ENCODE measurements at places on chromosomes 11 and 22.

DNA sequence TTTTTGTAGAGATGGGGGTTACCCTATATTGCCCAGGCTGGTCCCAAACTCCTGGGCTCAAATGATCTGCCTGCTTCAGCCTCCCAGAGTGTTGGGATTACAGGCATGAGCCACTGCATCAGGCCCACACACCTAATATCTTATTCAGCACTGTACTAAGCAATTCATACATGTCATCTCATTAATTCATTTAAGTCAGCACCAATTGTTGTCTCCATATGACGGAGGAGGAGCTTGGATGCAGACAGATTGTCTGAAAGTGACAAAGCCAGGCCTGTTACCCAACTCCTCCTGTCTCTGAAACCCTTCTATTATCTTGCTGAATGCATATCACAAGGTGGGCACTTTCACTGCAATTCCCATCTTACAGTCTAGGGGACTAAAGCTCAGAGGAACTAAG is 57.5 kb upstream of the ALX4 start:
- no peak for DNase-seq

DNA sequence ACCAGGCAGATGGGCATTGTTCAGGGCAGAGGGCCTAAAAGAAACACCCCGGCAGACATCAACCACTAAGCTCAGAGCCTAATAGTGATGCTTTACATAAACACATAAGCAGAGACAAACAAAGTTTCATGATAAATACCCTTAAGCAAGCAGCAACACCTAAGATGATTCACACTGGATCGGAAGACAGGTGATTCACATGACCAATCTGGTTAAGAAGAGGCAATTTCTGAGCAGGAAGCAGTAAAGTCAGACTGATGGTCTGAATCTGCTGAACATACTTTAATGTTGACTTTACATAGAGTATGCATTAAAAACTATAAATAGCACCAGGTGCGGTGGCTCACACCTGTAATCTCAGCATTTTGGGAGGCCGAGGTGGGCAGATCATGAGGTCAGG is 56.1 kb downstream of the SYN3 start:
- DNase-seq = no peak

DNA sequence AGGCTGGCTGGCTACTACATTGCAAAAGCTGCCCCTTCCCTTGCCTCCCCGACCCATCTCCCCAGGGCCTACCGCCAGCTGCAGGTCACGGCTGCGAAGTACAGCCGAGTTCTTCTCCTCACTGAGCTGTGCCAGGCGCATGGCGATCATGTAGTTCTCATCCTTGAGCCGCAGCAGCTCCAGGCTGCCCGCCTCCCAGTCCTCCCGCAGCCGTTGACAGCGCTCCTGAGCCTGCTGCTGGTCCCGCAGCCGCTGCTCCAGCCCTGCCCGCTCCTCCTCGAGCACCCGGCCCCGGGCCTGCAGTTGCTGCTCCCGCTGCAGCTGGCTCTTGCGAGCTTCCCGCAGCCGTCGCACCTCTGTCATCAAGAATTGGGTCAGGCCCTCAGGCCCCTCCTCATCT is 3.3 kb downstream of the CARD10 start:
- no peak for DNase-seq

DNA sequence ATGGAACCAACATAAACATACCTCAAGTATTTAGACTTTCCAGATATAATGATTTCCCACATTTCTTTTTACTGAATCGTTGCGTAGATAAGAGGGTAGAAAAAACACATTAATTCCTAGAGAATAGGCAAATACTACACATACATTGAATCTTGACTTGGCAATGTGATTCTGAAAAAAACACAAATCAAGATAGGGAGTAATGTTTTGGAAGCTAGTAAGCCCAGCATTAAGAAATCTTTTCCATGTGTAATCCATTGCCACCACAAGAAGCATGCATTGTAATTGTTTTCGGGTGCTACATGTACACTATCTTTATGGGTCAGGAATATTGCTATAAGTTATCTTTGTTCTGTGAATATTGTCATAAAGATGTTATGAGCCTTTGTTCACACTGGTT is 269.8 kb upstream of the PDGFD start:
- DNase-seq = no peak

- DNase-seq = no peak
Observed at GRCh38 chr11:41498726-41499125, 39.3 kb upstream of the LRRC4C start.

- DNase-seq = no peak
Observed at GRCh38 chr11:116503216-116504160, 269.3 kb downstream of the BUD13 start.

DNA sequence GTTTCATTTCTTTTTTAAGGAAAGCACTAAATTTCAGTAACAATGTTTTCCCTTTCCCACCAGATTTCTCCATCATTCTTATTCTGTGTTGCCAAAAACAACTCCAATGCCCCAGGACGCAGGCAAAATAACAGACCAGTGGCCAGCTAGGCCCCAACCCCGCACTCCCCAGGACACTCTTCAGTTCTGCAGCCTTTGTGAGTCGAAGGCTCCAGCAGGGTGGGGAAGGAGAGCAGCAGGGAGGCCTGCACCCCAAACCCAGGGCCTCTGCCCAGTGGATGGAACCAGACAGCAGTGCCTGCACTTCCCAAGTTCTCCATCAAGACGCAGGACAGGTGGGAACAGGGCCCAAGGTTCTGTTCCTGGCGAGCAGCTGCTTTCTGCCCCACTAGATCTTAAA is 34.4 kb downstream of the PPP2R1B start:
- no peak for DNase-seq

- DNase-seq = no peak
Observed at GRCh38 chr11:105241136-105241535, 101.6 kb upstream of the CARD18 start.

- no peak for DNase-seq
Observed at GRCh38 chr22:20080445-20080775, 369 bp downstream of the DGCR8 start.

DNA sequence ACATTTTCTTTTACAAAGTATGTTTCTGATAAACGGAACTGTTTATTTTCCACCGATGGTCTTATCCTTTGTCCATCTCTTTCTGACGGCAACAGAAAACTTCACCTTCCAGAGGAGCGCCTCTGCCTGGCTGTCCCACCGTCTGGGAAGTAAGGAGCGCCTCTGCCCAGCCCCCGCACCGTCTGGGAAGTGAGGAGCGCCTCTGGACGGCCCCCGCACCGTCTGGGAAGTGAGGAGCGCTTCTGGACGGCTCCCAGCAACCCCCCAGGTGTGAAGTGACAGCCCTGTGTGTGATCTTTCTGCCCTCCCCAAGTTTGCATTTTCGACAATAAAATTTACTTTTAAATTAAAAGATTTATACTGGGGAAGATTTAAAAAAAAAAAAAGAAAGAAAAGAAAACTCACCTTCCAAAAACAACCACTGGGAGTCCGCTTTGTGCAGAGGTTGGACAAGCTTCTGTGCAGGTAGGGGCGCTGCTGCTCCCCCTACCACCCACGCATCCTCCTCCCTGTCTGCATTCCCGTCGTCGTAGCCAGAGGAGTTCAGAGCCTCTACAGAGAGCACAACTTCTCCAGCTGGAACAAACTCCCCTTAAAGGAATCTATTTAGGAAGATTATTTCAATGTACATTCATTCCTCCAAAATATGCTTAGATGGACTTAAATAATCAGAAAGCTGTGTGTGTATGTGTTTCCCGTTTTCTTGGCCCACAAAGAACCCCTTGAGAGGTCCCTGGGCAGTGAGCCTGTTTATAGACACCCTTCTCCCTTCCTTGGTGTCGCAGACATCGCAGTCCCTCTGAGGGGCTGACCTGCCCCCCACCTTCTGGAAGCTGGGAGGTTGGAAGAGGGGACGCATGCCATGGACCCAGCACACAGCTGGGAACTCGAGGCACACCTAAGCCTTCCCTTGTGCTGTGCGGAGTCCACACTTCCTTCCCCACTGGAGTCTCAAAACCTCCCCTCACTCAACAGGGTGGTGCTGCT is 849 bp upstream of the APOBEC3B start:
- no peak for DNase-seq

- no peak for DNase-seq
Observed at GRCh38 chr11:73551677-73552076, 46.2 kb downstream of the FAM168A start.

- no peak for DNase-seq
Observed at GRCh38 chr11:114398303-114398920, 1.9 kb downstream of the C11orf71 start.

DNA sequence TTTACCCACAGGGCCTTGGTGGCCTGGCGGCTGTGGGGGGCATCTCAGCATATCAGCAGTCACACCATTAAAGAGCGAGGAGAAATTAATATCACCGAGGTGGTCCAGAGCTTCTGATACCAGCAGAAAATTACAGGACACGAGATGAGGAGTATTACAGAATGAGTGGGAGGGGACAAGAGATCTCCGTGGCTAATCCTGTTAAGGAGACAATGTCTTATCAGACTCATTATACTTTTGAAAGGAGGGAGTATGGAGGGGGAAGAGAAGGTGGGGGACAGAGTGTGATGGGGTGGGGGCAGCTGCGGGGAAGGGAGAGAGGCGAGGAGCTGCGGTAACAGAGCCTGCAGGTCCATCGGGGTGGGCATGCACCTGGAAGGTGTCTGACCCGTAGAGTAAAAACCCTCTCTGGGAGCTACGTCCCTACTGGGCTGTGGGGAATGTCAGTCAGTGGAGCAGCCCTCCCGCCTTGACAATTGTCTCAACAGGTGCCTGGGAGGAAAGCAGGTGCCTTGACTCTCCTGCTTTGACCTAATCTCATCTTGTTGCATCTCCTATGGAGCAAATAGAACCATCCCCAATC is 224.2 kb downstream of the CEP164 start:
- DNase-seq = no peak

DNA sequence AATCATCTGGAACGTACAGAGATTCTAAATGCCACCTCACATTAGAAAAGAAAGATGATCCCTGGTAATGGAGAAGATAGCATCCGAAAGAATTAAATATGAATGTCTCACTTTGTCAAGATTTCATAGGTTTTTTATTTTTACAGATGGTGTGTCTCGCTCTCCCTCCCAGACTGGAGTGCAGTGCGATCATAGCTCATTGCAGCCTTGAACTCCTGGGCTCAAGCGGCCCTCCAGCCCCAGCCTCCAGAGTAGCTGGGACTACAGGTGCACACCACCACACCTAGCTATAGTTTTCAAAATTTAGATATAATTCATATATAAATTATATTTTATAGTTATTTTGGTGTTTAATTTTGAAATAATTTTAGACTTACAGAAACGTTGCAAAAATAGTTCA is 16.7 kb upstream of the SMTN start:
- DNase-seq = no peak

GRCh38 chr22:43848366-43849171 is 13.7 kb downstream of the SULT4A1 start:
- DNase-seq = no peak

DNA sequence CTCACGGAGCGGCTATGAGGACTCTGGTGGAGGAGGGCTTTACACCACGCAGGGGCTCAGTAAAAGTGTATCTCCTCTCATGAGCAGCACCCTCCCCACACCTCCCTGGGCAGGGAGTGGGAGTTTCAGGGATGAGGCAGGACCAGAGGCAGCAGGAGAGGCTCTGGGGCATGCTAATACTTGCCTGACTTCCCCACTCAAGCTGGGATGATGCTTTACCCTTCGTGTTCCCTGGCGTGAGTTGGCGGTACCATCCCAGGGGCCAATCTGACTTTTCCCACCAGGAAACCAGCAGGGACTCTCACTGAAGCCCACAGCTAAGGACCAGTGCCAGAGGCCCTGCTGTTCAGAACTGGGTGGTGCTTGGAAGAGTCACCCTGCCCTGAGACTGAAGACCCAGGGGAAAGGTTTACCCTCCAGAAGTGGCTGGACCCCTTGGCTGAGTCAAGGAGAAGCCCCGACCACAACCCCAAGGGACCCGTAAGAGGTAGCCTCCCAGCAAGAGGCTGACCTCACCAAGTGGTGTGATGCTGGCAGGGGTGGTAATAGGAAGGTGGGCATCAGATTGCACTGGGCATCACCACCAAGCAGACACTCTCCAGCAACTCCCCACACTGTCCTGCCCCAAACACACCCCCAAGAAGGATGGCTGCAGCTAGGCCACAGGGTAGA is 65.6 kb downstream of the THAP12 start:
- no peak for DNase-seq

DNA sequence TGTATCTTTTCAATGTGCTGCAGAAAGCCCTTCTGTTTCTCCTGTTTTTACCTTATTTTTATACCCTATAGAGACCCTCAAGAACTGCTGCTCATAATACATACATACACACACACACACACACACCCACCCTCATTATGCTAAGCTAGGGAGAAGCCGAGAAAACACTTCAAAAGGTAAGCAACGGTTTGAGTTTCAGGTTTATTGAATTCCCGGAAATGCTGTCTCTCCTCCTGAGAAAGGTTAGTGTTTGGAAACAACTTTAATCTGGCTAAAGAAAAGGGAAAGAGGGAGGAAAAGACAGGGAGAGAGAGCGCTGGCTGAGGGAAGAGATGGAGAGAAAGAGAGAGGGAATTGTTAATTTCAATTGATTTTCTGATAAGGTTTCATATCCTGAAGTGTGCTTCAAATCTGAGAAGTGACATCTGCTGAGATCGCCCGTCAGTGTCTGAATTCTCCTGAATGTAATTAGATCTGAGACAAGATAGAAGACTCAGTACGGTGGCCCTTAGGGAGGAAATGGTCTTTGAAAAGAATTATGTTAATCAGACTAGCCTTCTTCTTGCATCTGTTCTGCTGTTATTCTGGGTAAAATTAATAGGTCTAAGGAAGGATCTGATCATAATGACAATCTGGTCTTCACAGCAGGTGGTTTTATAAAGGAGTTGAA is 169.1 kb downstream of the NXPE2 start:
- peak; percentile 90 for DNase-seq

DNA sequence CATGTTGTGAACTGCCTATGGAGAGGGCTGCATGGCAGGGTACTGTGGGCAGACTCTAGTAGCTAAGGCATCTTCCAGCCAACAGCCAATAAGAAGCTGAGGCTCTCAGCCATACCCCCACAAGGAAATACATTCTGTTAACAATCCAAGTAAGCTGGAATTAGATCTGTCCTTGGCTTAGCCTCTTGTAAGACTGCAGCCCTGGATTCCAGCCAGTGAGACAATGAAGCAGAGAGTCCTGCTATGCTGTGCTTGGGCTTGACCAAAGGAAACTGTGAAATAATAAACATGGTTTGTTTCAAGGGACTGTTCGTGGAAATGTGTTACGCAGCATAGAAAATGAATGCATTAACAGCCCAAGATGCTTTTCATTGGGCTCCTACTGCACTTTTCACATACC is 1097.4 kb upstream of the CCDC90B start:
- DNase-seq = no peak

- no peak for DNase-seq
Observed at GRCh38 chr11:2569731-2570210, 125.0 kb downstream of the KCNQ1 start.

DNA sequence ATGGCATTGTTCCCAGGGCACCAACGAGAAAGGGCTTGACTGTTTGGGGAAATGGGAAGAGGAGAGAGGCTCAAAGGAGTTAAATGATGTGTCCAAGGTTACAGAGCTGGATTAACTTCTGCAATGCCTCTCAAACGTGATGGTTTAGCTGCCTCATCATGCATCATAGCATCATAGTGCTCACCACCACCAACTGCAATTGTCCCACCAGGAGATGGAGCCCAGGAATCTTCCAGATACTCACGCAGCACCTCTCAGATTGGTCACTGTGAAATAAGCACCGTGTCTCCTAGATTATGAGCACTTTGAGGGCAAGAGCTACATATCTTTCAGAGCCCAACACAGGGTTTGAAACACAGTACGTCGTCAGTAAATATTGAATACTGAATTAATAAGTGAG is 69.2 kb downstream of the PRSS23 start:
- no peak for DNase-seq

- DNase-seq = no peak
Observed at GRCh38 chr11:71991494-71991893, 7.2 kb upstream of the IL18BP start.

- no peak for DNase-seq
Observed at GRCh38 chr22:49009359-49010063, 818.2 kb downstream of the BRD1 start.

GRCh38 chr11:103703954-103704353 is 332.5 kb upstream of the DDI1 start:
- DNase-seq = no peak
